ENCODE measurements at places on chromosomes 2 and 18.

DNA sequence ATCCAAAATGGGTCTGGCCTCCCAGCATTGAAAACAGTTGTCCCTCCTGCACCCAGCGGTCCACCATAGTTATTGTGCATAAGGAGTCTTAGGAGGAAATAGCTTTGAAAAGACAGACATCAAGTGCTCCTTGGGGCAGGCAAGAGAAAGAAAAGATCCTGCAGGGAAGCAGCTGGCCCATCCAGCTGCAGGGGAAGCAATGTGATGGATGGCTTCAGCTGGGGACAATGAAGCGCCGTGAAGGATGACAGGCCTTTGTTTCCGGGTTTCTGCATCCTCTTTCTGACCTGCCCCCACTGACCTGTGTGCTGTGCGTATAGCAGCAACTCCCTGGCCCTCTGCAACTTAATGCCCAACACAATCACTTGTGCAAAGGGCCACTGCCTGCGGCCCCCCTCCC is 142.9 kb upstream of the NCKAP5 start:
- no peak for DNase-seq

- DNase-seq = peak; percentile 75
Measured at GRCh38 chr2:16608661-16609643, 56.7 kb downstream of the CYRIA start.

- no peak for DNase-seq
Measured at GRCh38 chr2:126778561-126779501, 119.9 kb upstream of the TEX51 start.

DNA sequence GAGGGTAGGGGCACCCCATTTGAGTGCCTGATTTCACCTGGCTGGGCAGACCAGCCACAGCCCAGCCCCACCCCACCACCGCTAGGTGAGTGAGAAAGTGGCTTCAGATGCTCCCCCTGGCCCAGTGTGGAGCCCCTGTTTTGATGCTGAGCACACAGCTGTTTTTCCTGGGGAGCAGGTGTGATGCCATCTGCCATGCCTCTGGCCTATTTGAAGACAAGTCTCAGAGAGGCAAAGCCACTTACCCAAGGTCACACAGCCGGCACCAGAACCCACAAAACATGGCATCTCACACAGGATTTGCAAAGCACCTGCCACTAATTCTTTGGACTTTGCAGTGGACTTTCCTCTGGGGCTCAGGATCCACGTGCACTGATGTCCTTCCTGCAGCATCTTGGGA is 131.3 kb downstream of the INHBB start:
- DNase-seq = no peak

DNA sequence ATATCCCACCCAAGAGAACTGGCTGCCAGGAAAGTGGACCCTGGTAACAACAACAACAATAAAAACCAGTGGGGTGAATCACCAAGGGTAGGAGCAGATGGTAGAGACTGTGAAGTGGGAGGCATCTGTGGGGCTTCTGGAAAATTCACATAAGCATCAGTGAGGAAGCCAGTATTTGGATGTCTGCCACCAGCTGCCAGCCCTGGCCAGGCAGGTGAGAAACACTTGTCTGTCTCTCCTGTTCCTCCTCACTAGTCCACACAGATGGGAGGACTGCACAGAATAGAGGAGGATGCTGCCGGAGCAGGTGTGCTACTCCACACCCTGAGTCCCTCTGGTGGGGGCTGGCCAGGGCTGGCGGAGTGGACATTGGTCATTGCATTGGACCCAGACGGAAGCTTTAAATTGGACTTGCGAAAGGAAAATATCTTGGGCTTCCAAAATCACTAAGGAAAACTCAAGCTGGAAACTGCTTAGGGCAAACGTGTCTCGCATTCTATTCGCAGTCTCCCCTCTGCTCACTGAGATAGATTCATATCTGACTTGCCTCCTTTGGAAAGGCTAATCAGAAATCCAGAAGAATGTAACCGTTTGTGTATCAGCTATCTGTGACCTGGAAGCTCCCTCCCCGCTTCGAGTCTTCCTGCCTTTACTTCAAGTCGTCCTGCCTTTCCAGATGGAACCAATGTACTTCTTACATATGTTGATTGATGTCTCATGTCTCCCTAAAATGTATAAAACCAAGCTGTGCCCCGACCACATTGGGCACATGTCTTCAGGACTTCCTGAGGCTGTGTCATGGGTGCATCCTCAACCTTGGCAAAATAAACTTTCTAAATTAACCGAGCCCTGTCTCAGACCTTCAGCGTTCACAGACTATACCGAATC is 69.1 kb downstream of the NAB1 start:
- no peak for DNase-seq

GRCh38 chr18:59696311-59697235 is 650 bp downstream of the CCBE1 start:
- no peak for DNase-seq

DNA sequence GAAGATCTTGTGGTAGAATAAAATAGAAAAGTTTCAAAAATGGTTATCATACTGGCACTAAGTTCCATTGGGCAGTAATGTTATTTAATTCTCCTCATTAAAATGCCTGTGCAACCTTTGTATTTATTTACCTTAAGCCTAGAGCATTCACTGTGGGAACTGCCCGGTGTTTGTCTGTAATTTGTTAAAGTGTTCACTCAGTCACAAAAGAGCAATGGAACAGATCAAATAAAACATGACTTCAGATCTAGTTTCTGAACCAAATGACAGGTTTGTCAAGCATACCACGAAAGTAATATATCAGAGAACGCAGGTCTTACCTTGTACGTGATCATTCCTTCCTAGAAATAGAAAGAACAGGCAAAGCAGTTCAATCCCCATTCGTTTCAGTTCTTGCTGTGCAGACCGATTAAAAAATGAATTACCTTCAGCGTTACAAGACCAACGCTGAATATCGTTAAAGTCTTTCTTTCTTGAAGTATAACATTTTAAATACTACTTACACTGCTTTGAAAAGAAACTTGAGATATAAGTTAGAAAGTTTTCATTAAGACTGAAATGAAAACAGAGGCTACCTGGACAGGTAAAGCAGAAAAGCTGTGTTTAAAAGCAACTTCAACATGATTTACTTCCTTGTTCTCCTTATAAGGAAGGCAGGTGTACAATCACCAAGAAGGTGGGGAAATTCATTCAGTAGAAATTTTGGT is at the start of gene ITGB6:
ITGB6 (minus strand) TSS at position 590 of the 707 bp plus-strand sequence; CDS start at position 381, 209 bp downstream.
- DNase-seq = no peak

GRCh38 chr18:58174285-58174684 is 130.3 kb downstream of the NEDD4L start:
- DNase-seq = no peak

GRCh38 chr2:30270166-30270565 is 38.8 kb downstream of the LBH start:
- DNase-seq = no peak

DNA sequence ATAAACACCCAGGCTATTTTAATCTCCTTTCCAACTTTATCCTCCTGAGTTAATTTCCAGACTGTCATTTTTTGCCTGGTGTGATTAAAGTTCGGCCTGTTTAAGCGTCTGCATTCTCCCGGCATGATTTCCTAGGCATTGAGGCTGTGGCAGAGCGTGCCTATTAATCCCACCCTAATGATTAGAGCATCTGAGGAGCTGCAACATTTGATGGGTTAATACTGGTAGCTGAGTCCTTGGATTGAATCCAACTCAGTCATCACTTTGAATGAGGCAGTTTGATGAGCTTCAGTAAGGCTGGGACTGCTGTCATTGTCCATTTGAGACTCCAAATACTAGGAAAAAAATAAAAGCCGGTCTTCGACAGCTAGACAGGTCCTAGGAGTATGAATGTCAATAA is 882.5 kb downstream of the SLC4A3 start:
- no peak for DNase-seq

DNA sequence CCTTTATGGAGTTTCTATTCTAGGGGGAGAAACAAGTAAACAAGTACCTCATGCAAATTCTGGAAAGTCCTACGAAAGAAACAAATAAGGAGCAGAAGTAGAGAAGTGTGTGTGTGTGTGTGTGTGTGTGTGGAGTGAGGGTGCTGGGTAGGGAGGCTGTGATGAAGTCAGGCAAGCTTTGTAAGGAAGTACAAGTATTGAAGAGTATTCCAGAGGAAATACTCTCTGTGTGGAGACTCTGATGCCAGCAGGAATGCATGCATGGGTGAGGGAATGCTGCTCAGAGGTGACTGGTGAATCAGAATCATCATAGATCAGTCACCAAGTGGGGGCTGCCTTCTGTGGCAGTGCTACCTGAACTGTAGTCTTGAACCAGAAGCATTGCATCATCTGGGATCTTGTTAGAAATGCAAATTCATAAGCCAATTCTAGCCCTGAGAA is 34.5 kb downstream of the SLC4A3 start:
- no peak for DNase-seq

GRCh38 chr18:49185623-49186022 is 234.9 kb upstream of the SMAD7 start:
- no peak for DNase-seq

DNA sequence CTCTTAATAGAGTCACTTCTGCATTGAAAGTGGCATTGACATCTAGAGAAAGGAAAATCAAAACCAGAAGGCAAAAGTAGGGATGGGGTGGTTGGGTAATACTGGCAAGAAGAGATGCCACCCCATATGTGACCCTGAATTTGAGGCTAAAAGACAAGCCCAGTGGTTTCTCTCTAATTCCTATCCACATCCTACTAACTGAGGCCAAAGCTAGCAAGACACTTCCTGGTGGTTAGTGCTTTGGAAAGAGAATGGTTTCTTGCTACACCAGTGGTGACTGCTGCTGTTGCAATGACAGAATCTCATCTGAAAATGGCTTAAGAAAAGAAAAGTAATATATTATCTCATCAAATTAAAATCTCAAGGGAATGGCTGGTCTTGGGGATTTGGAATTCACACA is 640.6 kb downstream of the EPHA4 start:
- DNase-seq = no peak

GRCh38 chr2:100267751-100268150 is 54.5 kb downstream of the LONRF2 start:
- no peak for DNase-seq

DNA sequence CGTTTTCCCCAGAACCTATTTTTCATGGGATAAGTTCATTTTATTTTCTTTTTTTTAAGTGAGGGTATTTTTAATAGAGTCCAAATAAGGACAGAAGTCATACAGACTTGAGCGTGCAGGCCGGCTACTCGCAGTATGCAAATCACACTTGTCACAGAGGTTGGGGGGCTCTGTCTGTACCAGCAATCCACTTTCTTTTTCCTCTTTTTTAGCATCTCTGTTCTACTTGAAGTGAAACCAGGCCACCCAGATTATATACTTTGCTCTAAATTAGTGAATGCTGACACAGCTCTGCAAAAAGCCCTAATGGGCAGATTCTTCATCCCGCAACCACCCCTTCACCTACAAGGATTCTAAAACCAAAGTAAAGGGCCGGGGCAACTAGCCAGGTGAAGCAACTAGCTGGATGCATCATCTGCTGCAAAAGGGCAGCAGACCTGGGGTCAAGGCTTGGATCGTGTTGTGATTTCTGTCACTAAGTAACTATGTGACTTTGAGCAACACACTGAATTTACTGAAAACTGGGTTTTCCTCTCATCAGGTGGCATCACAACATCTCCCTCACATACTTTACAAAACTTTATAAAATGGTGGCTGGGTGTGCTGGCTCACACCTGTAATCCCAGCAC is 18.4 kb downstream of the KDSR start:
- no peak for DNase-seq

- DNase-seq = no peak
Measured at GRCh38 chr2:234620018-234620417, 123.1 kb upstream of the ARL4C start.

GRCh38 chr2:144596073-144596871 is 76.4 kb upstream of the ZEB2 start:
- DNase-seq = no peak

DNA sequence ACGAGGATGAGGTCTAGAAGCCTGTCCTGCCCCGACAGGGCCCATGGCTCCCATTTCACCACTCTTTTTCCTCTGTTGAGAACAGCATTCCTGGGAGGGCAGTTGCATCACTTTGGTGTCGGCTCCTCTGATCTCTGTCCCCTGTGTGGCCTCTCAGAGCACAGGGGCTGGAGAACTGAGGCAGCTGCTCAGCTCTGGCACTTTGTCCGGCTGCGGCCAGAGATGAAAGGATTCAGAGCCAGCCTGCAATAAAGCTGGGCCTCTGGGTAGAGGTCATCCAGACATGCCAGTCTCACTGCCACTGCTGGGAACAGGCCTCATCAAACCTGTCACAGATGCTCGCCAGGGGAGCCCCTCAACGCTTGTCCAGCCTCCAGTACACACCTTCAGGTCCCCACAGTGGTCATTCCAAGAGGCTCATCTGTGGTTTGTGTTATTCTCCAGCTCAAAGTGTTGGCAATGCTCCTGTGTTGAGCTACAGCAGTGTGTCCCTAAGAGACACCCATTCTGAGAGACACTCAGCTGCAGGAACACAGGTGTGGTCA is 13.1 kb upstream of the ROCK2 start:
- DNase-seq = no peak

- DNase-seq = no peak
Measured at GRCh38 chr18:710418-711300, 1.8 kb downstream of the ENOSF1 start.

- no peak for DNase-seq
Measured at GRCh38 chr2:144240656-144241339, 279.1 kb downstream of the ZEB2 start.

- no peak for DNase-seq
Measured at GRCh38 chr2:161245671-161246070, 62.6 kb upstream of the PSMD14 start.

- peak; percentile 66 for DNase-seq
Measured at GRCh38 chr2:10835052-10835970, 22.7 kb upstream of the PDIA6 start.

DNA sequence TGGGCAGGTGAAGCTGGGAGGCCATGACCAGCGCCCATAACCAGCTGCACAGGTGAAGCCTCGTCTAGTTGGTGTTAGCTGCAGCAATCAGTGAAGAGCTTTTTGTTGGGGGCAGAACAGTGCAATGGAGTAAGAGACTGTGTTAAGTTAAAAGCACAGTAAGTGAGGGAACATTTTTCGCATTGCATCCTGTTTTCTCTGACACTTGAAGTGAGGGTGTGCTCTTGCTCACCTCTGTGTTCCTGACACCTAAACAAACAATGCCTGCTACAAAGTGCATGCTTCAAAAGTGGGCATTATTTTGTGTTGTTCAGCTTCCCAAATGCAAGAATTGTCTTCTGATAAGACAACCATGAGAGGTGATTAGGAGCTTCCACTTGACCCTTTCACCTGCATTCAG is 324.0 kb upstream of the ACVR2A start:
- no peak for DNase-seq

DNA sequence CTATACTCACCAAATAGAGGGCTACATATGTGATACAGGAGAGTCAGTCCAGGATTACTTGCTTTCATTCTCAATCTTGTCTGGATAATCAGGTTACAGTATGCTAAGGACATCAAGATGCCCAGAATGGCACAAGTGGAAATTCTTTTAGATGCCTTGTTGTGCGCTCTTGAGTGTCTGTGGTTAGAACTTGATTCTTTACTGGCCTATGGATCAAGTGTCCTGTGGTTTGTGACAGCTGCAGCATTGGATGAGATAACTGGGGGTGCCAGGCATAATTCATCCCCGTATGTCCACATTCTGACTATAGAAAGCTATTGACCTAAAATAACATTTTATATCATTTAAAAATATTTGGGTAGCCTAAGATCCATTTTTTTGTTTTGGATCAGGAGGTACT is 40.1 kb downstream of the CDC42EP3 start:
- DNase-seq = no peak
